ENCODE measurements at places on chromosomes 1 and 21.

GRCh38 chr1:32503153-32503552, 36.1 kb upstream of the ZBTB8A start:
- no peak for DNase-seq

DNA sequence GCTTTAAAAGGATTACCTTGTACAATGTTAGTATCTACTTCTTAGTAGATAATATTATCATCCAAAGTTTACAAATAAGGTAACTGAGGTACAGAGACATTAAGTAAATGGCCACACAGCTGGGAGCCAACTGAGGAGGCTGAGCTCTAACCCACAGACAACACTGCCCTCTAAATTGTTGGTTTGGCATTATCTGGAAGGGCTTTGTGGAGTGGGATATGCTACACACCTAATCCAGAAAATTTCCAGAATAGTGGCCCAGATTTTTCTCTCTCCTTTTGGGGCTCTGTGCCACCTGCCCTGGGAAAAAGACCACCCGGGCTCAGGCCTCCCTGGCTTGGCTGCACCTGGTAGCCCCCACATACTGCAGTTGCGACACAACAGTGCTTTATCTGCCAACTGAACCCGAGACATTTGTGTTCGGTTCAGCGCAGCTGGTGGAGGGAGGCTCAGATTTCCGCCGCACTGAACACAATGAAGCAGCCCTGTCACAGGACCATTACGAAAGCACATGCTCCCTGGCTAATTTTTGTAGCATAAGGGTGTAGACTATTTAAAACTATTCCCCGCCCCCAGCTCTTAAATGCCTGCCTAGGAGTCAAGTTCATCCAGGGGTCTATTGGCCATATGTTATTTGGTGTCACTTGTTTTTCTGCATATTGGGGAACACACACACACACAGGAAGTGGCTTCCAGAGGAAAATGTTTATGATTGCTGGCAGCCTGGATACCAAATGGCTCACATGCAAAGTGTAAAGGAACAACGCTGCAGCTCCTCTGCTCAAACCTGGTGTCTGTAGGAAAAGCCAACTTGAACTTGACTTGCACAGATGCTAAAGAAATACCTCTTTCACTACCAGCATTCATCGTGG, 92.3 kb upstream of the ESRRG start:
- no peak for DNase-seq

DNA sequence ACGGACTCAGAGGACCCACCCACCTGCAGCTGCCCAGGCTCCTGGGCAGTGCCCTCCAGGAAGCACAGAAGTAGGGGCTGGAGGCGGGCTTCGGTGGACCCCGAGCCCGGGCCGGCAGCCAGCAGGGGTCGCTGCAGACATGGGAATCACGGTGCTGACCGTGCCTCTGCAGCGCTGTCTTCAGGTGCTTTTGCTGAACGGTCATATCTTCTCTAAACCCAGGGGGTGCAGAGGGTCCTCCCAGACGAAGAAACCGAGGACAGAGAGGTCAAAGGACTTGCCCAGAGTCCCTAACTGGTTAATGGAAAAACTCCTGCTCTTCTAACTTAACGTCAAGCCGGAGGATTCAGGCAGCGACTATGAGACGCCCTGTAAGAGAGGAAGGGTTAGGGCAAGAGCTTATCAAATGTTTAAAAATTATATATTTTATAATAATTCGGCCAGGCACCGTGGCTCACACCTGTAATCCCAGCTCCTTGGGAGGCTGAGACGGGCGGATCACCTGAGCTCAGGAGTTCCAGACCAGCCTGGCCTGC, 21.5 kb upstream of the LEFTY2 start:
- peak; percentile 91 for DNase-seq

- DNase-seq, result no peak
Measured at GRCh38 chr1:194618101-194618500, 1431.7 kb upstream of the B3GALT2 start.

- no peak for DNase-seq
Measured at GRCh38 chr1:221708076-221708571, 33.8 kb downstream of the DUSP10 start.

GRCh38 chr1:31669786-31670592, 25.3 kb upstream of the PEF1 start:
- DNase-seq, result peak; percentile 85

DNA sequence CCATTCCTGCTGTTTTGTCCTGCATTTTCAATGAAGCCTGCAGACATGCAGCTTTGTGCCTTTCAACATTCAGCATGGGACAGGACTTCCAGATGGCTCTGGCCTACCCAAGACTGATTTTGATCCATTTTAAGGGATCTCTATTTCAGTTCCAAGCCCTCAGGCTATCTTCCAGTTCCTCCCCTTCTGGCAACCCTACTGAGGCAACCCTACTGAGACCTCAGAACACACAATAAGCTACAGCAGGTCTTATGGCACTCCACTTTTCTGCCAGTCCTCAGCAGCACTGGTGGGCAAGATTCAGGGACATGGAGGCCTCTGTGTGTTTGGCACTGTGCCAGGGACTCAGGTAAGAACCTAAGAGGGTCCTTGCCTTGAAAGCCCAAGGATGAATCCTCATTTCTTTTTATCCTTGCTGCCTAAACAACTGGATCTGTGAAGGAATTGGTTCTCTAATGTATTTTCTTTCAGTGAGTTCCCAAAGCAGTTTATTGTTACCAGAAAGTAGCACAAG, 50.7 kb downstream of the MAB21L3 start:
- no peak for DNase-seq

DNA sequence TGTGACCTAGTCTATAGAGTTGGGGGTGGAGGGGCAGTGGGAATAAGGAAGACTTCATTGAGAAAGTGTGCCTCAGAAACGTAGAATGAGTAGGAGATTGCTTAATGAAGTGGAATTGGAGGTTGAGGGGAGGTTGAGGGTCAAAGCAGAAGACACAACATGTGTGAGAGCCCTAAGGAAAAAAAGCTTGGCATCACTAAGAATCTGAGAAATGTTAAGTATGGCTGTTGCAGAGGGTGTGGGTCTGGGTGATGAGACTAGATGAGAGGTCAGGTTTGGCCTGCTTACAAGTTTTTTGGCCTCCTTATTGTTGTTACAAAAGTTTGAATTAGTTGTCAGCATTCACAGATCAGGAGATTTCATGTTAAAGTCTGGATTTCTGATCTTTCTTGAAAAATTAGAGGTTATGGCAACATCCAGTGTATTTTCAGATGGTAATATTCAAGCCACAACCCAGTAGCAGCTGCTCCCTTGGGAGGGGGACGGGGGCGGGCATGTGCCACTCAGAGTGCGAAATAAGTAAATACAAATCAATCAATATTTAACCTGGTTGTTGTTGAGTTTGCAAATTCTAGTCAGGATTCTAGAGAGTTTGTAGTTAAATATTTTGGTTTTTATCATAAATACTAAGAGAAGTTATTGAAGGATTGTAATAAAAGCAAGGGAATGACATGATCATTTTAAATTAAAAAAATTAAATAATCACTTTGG, 4.3 kb downstream of the MAN1A2 start:
- DNase-seq, result no peak

DNA sequence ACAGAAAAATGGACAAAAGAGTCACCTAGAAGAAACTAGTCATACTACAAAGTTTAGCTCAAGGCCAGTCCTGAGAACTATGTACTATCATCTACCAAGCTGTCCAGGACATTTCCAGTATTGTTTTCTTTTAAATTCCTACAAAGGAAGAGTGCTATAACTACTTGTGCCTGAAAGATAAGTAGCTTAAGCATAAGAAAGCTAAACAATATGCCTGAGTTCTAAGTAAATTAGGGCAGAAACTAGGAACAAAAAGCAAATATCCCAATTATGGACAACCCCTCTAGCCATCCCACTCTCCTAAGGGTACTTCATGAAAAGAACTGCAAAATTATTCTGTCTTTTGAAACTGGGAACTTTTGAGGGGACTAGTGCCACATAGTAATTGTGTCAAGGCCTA, 5.3 kb upstream of the RGS2 start:
- DNase-seq, result no peak

GRCh38 chr1:33126411-33127000, 45.6 kb downstream of the AZIN2 start:
- DNase-seq, result no peak

DNA sequence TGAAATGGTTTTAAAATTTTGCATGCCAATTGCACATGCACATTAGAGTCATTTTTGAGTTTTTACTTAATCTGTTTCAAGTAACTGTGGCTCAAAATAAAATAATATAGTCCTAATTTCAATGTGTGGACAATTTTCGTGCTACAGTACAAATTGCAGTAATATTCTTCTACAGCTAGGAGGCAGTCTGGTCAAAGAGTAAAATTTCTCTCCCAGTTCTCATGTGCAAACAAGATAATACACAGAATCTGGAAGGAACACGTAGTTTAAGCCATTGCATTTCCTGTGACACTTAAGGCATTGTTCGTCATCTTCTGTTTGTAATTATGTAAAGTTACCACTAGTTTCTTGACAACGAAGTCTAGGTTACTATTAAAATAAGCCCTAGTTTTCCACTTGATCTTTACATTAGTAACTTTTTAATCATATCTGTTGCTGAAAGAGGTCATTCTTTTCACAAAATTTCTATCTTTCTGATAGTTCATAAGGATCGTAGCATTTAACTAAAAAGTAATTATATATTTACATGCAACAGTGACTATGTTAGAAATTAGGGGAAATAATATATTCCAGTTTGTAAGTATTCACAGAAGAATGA, 28.9 kb downstream of the ODR4 start:
- DNase-seq, result peak; percentile 58

- DNase-seq, result no peak
Measured at GRCh38 chr21:38477226-38477625, 21.1 kb downstream of the ERG start.

- peak; percentile 36 for DNase-seq
Measured at GRCh38 chr21:46254208-46254975, 25.8 kb upstream of the LSS start.

DNA sequence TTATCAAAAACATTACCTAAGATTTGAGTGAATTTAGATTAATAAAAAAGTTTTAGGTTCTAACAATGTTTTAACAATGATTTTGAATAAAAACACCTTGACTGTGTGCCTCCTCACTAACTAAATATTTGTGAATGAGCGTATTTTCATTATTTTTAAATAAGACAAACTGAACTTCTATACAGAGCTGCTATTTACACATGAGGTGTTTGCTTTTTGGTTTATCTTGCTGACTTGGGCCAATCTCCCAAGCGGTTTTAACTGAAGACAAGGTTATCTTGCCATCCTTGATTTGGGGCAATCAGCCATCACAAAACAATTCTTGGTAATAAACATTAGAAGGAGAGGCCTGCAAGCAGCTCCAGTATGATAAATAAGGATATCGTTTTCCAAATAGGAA, 108.2 kb upstream of the NRIP1 start:
- no peak for DNase-seq

GRCh38 chr1:30877205-30877912, 31.2 kb downstream of the SDC3 start:
- peak; percentile 92 for DNase-seq

- DNase-seq, result peak; percentile 82
Measured at GRCh38 chr1:151009206-151009587, 948 bp downstream of the PRUNE1 start.

DNA sequence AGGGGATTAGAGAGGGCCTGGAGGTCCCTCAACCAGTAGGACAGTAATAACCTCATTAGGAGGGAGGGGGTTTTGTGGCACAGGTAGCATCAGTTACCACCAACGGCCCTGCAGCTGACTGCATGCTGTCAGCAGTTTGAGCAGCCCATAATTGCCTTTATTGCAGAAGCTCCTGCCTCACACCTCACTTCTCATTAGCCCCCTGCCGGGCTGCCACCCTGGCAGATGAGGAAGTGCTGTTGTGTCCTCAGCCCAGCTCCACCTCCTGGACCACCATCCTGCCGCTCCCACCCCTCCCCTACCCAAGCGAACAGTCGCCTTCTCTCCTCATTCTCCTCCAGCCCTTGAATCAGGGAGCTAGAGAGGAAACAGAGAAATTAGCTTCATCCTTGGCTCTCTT, 237.4 kb downstream of the LMX1A start:
- no peak for DNase-seq

DNA sequence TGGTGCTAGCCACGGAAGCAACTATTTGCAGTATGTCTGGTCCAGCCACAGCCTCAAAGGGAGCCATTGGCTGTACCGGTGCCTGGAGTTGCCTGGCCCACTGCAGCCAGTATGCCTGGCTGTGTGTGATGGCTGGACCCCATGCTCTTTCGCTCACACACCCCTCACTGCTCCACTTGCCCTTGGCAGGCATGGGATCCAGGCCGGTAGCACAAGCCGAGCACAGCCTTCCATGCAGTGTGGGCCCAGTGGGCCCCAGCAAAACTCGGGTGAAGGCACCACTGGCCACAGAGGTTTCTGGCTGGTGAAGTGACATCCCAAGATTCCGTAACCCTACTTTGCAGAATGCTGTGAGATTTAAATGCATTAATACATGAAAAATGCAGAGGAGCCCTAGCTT, 665.8 kb downstream of the PLPP3 start:
- no peak for DNase-seq

DNA sequence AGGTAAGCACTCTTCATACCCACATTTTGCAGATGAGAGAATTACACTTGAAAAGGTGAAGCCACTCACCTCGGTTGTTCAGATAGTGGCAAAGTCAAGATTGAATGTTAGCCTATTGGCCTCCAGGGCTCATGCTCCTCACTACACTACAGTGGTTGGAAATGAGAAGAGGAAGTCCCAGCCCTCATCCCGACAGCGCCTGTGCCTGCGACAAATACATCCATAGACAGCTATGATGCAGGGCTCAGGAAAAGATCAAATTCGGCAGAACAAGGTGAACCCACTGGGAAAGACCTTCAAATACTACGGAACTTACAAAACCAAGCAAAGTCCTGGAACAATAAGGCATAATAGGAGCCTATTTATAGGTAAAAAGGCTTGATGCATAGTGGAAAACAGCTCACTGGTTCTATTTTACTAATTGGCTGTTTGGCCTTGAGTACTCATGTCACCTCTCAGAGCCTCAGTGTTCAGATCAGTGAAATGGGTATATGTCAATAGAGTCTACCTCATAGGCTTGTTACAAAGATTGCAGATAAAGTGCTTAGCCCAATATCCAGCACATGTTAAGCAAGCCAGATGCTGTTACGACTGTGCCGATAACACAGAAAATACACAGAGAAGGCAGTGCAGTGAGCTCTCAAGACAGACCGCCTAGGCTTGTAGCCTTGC, 3.5 kb downstream of the SPOCD1 start:
- peak; percentile 21 for DNase-seq

DNA sequence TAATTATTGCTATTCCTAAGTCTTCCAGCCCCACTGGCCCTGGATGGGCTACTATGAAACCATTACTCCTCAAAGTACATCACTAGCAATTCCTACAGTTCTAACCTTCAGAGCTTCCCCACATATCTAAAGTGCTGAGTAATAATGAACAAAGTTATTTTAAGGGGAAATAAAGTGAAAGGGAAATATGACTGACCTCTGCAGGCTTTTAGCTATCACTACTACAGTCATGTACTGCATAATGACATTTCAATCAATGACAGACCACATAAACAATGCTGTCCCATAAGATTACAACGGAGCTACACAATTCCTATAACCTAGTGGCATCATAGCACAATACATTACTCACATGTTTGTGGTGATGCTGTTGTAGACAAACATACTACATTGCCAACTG, 32.5 kb upstream of the ASPM start:
- no peak for DNase-seq

GRCh38 chr1:90709535-90709934, 7.6 kb downstream of the BARHL2 start:
- peak; percentile 81 for DNase-seq

Measured in osteoblast (primary cell).